ENCODE measurements at places on chromosomes 3 and 15.

DNA sequence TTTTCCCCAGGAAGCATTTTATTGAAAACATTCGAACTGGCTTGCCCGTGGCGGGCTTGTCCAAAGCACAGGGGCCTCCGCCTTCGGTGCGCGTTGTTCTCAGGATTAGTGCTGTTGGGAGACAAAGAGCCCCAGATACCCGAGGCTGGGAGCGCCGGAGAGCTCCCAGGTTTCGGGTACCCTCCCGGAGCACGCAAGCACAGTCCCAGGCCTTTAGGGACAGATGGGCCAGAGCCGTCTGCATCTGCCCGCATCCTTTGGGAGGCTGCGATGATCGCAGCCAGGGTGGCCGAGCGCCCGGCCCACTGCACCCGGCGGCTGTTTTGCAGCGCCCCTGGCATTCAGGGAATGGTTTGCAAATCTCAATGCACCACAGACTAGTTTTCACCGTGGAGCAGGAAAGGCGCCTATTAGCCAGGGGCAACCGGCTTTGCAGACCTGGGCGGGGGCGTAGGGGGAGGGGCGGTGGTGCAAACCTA is 5.0 kb upstream of the FEZF2 start:
- DNase-seq = no peak

DNA sequence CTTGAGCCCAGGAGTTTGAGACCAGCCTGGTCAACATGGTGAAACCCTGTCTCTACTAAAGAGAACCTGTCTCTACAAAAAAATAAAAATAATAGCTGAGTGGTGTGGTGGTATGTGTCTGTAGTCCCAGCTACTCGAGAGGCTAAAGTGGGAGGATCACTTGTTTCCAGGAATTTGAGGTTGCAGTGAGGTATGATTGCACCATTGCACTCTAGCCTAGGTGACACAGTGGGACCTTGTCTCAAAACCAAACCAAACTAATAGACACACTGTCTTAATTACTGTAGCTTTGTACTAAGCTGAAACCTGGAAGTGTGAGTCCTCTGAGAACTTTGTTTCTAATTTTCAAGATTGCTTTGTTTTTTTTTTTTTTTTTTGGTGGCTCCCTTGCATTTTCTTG is 30.4 kb downstream of the MGA start:
- no peak for DNase-seq

GRCh38 chr15:46297766-46298165 is 662.9 kb downstream of the SQOR start:
- no peak for DNase-seq

DNA sequence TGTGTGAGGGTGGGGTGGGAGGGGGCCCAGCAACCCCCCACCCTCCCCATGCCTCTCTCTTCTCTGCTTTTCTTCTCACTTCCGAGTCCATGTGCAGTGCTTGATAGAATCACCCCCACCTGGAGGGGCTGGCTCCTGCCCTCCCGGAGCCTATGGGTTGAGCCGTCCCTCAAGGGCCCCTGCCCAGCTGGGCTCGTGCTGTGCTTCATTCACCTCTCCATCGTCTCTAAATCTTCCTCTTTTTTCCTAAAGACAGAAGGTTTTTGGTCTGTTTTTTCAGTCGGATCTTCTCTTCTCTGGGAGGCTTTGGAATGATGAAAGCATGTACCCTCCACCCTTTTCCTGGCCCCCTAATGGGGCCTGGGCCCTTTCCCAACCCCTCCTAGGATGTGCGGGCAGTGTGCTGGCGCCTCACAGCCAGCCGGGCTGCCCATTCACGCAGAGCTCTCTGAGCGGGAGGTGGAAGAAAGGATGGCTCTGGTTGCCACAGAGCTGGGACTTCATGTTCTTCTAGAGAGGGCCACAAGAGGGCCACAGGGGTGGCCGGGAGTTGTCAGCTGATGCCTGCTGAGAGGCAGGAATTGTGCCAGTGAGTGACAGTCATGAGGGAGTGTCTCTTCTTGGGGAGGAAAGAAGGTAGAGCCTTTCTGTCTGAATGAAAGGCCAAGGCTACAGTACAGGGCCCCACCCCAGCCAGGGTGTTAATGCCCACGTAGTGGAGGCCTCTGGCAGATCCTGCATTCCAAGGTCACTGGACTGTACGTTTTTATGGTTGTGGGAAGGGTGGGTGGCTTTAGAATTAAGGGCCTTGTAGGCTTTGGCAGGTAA is 8.1 kb downstream of the FAM131A start:
- peak; percentile 58 for DNase-seq

DNA sequence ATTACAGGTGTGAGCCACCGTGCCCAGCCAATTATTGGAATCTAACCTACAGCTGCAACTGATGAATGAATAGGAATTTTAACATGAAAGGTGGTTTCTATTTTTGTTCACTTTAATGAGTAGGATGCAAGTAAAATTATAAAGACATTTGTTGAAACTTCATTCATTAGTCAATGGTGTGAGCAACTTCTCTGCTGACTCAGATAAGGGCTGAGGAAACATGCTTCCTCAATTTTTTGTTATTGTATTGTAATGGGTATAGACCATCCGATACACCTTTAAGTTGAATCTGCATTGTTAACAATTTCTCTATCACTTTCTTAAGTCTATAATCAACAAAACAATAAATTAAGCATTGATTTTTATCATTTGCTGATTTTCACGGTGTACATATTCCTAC is 127.8 kb downstream of the STAG1 start:
- no peak for DNase-seq

DNA sequence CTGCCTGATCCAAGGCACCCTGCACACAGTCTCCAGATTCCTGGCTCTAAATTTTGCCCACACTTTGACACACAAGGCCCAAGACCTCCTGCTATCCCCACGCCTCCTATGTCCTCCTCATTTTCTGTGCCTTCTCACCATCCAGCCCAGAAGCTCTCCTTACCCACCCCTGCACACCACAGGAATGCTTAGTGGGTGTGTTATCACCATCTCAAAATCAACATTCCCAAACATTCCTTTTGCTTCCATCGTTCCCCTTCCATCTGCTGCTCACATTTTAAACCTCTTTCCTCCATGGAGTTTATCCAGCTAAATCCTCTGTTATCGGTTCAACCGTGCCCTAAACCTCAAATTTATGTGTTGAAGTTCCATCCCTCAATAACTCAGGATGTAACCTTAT is 43.9 kb downstream of the DGKG start:
- DNase-seq = no peak

- DNase-seq = no peak
Measured at GRCh38 chr3:153399636-153400035, 237.6 kb downstream of the RAP2B start.
